ENCODE measurements at places on chromosomes 5 and 9. TPM values are rescaled to one million over a fixed set of nuclear protein-coding genes. Genes with fewer than 3 reads are reported as not detected.

- peak; percentile 80 for DNase-seq
These were observed 1.4 kb upstream of the LARP1 start for GRCh38 chr5:154753792-154754191.

- no peak for DNase-seq
These were observed 146.5 kb downstream of the MEF2C start for GRCh38 chr5:88736494-88736893.

- no peak for DNase-seq
These were observed 30.1 kb upstream of the MUSK start for GRCh38 chr9:110638381-110638954.

GRCh38 chr5:162769019-162769418 lies 668.4 kb upstream of the CCNG1 start:
- DNase-seq: no peak

DNA sequence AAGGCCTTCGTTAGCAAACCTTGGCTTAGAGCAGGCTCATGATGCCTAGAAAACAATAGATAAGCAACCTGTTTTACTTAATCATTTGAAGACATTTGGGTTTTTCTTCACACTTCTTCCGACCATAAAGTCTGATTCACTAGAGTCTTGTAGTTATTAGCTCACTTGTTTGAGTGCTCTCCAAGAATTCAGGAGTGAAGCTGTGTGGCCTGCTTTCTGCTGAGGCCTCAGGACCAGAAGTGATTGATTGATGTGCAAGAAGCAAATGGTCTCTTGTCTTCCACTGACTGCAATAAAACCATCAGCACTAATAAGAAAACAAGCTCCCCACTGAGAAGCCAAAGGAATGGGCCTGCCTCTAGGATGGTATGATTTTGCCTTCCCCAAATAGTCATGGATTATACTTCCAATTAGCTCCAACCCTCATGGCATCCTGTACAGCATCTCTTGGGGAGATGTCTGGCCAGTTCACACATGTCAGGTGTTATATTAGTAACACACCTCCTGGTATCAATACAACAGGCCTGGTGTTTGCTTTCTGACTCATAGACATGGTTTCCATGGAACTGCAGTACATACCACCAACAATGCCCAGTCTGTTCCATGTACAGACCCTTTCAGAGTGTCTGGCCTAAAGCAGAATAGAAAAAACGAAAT lies 317.6 kb downstream of the CWC27 start:
- DNase-seq: no peak

DNA sequence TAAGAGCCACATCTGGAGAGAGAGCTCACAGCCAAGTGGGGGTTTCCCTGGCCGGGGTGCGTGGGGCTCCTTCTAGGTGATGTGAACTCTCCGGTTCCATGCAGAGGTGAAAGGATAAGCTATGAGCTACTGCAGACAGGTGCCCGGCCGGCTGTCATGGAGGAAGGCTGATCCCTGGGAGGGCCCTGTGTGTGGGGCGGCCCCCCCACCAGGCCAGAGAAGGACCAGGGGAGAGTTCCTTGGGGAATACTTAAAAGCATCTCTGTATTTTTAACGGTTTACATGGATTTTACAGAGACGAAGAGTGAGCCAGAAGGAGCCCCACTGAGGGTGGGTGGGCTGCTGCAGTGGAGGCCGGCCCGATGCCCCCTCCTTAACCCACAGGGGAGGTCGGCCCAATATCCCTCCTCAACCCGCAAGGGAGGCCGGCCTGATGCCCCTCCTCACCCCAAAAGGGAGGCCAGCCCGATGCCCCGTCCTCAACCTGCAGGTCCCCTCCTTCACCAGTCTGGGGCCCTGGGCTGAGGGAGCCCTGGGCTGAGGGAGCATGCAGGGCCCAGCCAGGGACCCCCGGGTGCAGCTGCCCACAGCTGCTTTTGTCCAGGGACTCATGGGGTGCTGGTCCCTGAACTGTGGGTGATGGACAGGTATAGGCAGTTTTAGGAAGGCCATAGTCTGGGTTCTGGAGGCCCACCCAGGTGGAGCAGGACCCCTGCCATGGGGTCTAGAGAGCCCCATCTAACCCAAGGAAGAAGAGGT lies 31.9 kb downstream of the MRPL36 start:
- DNase-seq: peak; percentile 33

SLC6A19 gene
- total RNA-seq: 0.12 TPM

SLC6A3 gene
- 0.23 TPM for total RNA-seq

NTNG2 gene
- 5.3 TPM for total RNA-seq

FBN2 gene
- total RNA-seq: 0.84 TPM

GTF3C5 gene
- 42.9 TPM for total RNA-seq

GHR gene
- total RNA-seq: 10.9 TPM

SLIT3 gene
- total RNA-seq: 108 TPM

Data from aorta (tissue), 5 donors.